ENCODE measurements at places on chromosomes 13 and 19. TPM values are rescaled to one million over a fixed set of nuclear protein-coding genes. Genes with fewer than 3 reads are reported as not detected.

The KLK15 gene
- total RNA-seq = not detected

The IGFL2 gene
- not detected for total RNA-seq

The FAM216B gene
- total RNA-seq = not detected

The TICAM1 gene
- 19.0 TPM for total RNA-seq

The LILRB4 gene
- not detected for total RNA-seq

The NLRP12 gene
- 0.58 TPM for total RNA-seq

The CYP2F1 gene
- not detected for total RNA-seq

The ADGRE3 gene
- not detected for total RNA-seq

The MADCAM1 gene
- 0.44 TPM for total RNA-seq

The HSD17B14 gene
- 21.5 TPM for total RNA-seq

The LILRA1 gene
- not detected for total RNA-seq

The CEACAM20 gene
- total RNA-seq = not detected

The HPN gene
- 0.23 TPM for total RNA-seq

The SNAPC2 gene
- 29.2 TPM for total RNA-seq

The THAP8 gene
- total RNA-seq = 2.9 TPM

The DNAAF3 gene
- 0.62 TPM for total RNA-seq

The SOX21 gene
- not detected for total RNA-seq

The PROSER3 gene
- 28.3 TPM for total RNA-seq

The CD33 gene
- not detected for total RNA-seq

The DCUN1D2 gene
- 24.9 TPM for total RNA-seq

The RFPL4AL1 gene
- not detected for total RNA-seq

The GTF2F2 gene
- total RNA-seq = 23.6 TPM

The C13orf42 gene
- total RNA-seq = not detected

The FCHO1 gene
- total RNA-seq = 1.6 TPM

The ENOX1 gene
- 0.28 TPM for total RNA-seq

The MYO1F gene
- 0.22 TPM for total RNA-seq

The ZNF547 gene
- 3.2 TPM for total RNA-seq

The FFAR1 gene
- not detected for total RNA-seq

The ZNF460 gene
- 29.3 TPM for total RNA-seq

The ALDH16A1 gene
- 38.8 TPM for total RNA-seq

The CRTC1 gene
- 10.3 TPM for total RNA-seq

The IZUMO2 gene
- not detected for total RNA-seq

The SPTBN4 gene
- not detected for total RNA-seq
